ENCODE measurements at places on chromosomes 11 and 22. TPM values are rescaled to one million over a fixed set of nuclear protein-coding genes. Genes with fewer than 3 reads are reported as not detected.

GRCh38 chr11:59898650-59899049 is 20.1 kb downstream of the OOSP3 start:
- peaks cover 10% of the 10 kb centered on the region for H3K27me3 ChIP-seq
- no peak overlapping the region for H3K4me3 ChIP-seq
- no peak for DNase-seq
- no peaks in the 10 kb centered on the region for H3K4me1 ChIP-seq
- H3K36me3 ChIP-seq = no peaks in the 10 kb centered on the region
- no peak overlapping the region for H3K27ac ChIP-seq

DNA sequence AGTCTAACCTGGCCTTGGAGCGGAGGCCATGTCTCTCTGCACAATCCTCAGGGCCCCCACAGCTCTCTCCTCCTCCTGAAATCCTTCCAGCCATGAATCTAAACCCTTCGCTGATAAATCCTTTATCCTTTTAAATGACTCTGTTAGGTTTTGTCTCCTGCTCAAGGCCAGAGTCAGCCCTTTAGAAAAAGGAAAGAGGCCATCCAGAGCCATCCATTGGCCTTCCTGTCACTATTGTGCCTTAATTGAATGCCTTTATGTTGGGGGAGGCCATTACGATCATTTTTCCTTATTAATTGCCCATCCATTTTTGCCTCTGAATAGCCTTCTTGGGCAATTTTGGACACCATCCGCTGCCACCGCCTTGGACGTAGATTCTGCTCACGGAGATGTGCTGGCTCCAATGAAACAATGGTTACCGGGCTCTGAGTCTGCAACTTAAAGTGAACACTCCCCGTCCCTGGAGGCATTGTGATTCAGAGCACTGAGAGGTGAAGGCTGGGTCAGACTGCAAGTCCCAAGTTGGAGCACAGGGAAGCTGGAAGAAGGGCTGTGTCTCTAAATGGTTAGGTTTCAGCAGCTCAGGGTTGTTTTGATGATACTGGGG is 213.0 kb upstream of the E2F8 start:
- DNase-seq = no peak
- H3K27ac ChIP-seq = no peak overlapping the region
- peaks cover 60% of the 10 kb centered on the region for H3K27me3 ChIP-seq
- H3K4me1 ChIP-seq = no peaks in the 10 kb centered on the region
- no peak overlapping the region for H3K4me3 ChIP-seq

DNA sequence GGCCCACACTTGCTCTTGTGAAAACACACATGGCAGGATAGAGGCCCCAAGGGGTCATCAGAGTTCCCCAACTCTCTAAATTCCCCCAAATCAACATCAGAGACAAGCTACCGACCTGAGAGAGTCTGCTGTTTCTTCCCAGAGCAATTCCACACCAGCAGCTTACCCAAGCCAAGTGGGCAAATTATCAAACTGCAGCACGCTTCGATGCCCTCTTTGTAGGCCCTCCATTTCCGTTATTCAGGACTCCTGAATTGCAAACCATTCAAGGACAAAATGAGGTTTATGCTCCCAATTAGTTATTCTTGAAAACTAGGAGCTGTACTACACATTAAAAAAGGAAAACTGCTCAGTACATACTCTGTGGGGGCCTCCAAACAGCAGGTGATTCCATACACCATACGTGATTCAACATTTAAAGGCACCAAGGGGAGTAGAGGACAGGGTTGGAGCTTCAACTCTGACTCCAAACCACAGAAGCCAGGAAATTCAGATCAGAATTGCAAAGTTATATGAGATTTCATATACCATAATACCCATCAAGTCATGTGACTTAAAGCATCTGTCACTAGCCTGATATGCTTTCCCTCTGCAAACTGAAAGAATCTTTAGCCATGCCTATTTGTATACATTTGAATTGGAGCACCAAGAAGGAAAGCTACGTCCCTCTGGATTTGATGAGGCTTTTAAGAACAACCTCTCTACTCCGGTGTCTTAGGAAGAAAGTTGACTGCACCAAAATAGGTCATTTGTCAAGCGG is 234.8 kb downstream of the CADM1 start:
- H3K4me3 ChIP-seq = no peak overlapping the region
- H3K36me3 ChIP-seq = no peaks in the 10 kb centered on the region
- no peak for DNase-seq
- no peak overlapping the region for H3K27ac ChIP-seq
- H3K27me3 ChIP-seq = no peaks in the 10 kb centered on the region
- H3K4me1 ChIP-seq = no peaks in the 10 kb centered on the region

DNA sequence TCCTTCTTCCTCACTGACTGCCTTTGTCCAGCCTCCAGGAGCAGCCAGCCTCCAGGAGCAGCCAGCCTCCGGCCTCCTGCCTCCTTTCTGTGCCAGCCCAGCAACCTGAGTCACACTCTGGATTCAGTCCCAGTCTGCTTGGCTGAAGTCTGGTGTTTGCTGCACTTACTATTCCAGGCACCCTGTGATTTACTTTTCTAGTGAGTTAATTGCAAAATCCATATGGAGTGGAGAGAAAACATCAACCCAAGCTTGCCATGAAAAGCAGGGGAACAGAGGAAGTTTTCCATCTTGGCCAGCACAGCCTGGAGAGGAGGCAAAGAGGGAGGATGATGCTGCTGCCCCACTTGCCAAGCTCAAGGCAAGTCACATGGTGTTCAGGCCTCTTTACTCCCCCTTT is 400.5 kb downstream of the TENM4 start:
- no peaks in the 10 kb centered on the region for H3K36me3 ChIP-seq
- H3K4me1 ChIP-seq = no peaks in the 10 kb centered on the region
- no peak for DNase-seq
- no peak overlapping the region for H3K27ac ChIP-seq
- no peak overlapping the region for H3K4me3 ChIP-seq

DNA sequence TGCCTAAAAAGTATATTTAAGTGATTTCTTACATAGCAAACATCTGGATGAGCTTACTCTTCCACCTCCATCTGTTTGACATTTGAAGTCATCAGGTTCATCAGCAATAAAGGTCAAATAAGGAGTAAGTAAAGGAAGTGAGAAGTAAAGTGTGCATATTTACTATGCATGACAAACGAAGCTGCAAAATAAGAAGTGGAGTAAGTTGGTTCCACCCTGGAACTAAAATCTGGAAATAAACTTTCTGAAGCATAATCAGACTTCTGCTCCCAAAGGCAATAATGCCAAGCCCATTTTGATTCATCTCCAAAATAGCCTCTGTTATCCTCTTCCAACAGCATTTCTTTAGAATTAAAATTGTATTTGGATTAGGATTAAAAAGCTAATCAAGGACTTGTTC is 8.4 kb upstream of the FIBIN start:
- H3K4me3 ChIP-seq = no peak overlapping the region
- H3K27ac ChIP-seq = no peak overlapping the region
- H3K27me3 ChIP-seq = no peaks in the 10 kb centered on the region

GRCh38 chr22:41050883-41051282 is 41.5 kb upstream of the EP300 start:
- H3K27me3 ChIP-seq = no peaks in the 10 kb centered on the region
- no peak overlapping the region for H3K27ac ChIP-seq
- no peak overlapping the region for H3K4me3 ChIP-seq
- H3K36me3 ChIP-seq = no peaks in the 10 kb centered on the region

- no peak overlapping the region for H3K27ac ChIP-seq
- H3K4me3 ChIP-seq = no peak overlapping the region
- H3K36me3 ChIP-seq = no peaks in the 10 kb centered on the region
- no peak for DNase-seq
- no peaks in the 10 kb centered on the region for H3K4me1 ChIP-seq
- H3K27me3 ChIP-seq = no peaks in the 10 kb centered on the region
Observed at GRCh38 chr11:44992181-44992582, 41.5 kb upstream of the TP53I11 start.

DNA sequence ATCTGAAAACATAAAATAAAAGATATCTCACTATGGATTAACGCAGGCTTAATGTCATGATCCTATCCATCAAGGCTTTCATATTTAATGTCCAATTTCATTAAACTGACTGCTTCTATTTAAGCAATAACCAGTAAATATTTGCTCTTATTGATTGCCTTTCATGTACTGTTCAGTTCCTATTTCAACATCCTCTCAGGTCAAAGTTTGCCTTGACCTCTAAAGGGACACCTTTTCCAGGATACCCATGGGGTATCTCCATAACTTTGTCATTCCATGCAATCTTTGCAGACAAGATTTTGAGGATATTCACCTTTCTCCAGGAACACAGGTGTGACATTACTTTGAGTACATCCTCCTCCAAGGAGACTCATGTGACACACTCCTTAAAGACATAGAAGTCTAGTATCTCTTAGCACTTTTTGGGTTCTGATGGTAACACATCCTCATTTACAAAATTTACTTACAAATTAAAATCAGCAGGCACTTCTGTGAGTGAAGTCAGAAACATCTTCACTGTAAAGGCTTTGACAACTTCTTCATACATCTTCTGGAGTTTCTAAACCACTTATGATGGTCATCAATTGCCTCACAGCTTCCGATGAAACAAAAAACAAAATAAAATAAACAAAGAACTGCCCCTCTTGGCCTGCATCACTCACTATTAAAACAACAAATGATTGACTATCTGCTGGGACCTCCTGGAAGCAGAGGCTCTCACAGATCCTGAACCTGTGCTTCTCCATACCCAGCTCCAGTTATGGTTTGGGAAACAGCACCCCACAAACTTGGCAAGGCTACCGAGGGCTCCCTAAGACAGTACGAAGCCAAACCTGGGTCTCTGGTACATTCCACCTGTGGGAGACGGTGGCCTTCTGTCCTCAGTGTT is 7.0 kb upstream of the SLC22A25 start:
- no peak overlapping the region for H3K4me3 ChIP-seq
- DNase-seq = no peak
- no peak overlapping the region for H3K27ac ChIP-seq
- H3K4me1 ChIP-seq = no peaks in the 10 kb centered on the region
- no peaks in the 10 kb centered on the region for H3K36me3 ChIP-seq
- no peaks in the 10 kb centered on the region for H3K27me3 ChIP-seq

DNA sequence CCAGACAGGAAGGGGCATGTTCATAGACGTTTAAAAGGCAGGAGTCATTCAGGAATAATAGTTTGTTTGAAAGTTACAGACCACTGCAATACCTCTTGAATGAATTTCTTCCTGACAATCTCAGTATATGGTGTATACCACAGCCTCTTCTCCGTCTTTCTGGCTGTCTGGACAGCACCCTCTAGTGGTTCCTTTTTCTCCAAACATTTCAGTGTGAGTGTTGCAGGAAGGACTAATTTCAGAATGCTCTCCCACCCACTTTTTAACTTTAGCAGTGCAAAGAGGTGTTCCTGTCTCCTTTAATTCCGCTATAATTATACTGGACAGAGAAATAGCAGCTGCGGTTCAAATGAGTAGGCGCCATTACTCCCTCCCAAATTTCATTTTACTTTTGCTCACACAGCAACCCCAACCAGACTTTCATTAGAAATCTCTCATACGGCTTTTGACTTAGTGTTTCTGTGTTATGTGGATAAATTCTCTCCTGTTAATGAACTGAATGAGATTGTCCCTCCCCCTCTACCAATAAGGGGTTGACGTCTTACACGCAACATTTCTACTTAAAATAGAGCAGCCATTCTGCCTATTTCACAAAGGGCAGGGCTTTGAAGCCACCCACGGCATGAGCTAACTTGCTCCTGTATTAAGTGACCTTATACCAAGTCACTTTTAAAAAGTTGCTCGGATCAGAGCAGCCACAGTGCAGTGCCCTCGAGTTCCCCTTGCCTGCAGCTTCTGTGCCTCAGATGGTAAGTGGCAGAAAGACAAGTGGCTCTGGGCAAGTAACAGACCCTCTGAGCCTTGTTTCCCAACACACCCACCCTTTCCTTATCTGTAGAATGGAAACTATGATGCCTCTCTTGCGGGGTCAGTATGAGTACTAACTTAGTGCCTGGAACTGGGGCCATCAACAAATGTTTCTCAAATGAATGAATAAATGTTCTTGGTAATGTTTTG is 368.6 kb downstream of the OPCML start:
- no peak for DNase-seq
- H3K27me3 ChIP-seq = peaks cover 7% of the 10 kb centered on the region
- H3K27ac ChIP-seq = no peak overlapping the region

- no peaks in the 10 kb centered on the region for H3K36me3 ChIP-seq
- no peak overlapping the region for H3K27ac ChIP-seq
- DNase-seq = no peak
- peaks cover 8% of the 10 kb centered on the region for H3K4me1 ChIP-seq
- H3K4me3 ChIP-seq = no peak overlapping the region
Observed at GRCh38 chr11:8812438-8812837, 98.6 kb upstream of the AKIP1 start.

The SCN4B gene
- total RNA-seq = 0.53 TPM

The OSBP2 gene
- 11.9 TPM for total RNA-seq

The SLC35F2 gene
- 29.4 TPM for total RNA-seq
